Stimulated activated CD4-positive, alpha-beta T cell treated with anti-CD3 and anti-CD28 coated beads, Interleukin-15, amount 100 ng/mL, for 1 hour (primary cell): ENCODE measurements at places on chromosomes 7 and 10.

GRCh38 chr10:81875467-81876252, 666 bp downstream of the NRG3 start:
- DNase-seq = no peak

DNA sequence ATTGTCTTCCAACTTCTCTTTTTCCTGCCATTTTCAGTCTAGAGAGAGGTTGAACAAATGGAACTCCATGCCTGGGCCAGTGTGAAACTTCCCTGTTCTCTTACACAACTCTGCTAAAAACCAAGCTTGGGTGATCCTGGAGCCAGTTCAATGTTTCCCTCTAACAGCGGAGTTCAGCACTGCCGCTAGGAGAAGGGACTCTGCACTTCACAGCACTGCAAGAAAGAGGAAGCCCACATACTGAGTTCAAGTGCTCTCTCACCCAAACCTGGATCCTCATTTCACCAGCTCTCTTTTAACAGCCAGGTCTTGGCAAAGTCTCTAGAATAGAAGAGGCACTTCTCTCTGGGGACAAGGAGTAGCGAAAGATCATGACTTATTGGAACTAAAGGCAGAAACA, 18.8 kb downstream of the FOXI2 start:
- no peak for DNase-seq

GRCh38 chr10:70145166-70145665, 1.3 kb downstream of the TYSND1 start:
- DNase-seq = peak; percentile 13

GRCh38 chr7:7923818-7924217, 44.8 kb upstream of the GLCCI1 start:
- no peak for DNase-seq

DNA sequence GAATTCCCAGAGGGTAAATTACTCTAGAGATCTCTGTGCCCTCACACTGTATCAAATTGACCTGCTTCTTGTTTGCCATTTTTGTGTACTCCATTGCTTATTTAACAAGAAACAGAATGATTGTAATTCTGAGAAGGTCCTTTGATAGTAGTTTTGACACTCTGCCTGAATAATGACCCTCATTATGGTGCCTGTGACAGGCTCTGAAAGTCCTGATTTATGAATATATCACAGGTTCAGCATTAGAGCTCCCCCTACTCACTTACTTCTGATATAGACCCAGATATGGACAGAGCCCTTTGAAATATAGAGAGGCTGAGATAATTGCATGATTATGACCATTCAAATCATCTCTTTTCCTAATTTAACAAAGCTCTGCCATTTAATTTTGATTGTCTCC, 465.2 kb downstream of the MDFIC start:
- DNase-seq = no peak

GRCh38 chr7:108014747-108015682, 12.1 kb upstream of the LAMB1 start:
- DNase-seq = no peak

DNA sequence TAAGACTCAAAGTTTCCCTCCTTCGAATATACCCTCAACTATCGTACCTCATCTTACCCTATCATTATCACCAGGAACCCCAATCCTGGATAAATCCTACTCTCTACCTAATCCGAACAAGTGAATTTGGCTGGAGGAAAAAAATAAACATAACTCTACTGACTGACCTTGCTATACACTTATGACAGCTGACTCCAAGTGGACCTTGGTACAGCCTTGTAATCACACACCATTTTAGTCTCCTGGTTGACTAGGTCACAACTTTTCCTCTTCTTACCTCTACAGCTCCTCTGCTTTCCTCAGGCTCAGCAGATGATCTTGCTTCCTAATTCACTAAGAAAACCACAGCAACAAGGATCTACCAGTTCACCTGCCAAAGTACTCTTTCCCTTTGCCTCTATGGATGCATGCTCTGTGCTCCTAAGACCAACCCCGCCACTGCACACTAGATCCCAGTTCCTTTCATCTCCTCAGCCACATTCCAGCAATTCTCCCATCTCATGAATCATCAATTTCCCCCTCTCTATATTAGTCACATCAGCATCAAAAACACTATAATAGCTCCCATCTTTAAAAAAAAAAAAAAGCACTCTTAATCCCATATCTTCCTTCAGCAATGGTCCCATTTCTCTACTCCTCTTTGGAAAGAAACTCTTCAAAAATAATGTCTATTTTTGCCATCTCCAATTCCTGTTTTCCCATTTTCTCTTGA, 35.5 kb downstream of the COA1 start:
- DNase-seq = no peak

DNA sequence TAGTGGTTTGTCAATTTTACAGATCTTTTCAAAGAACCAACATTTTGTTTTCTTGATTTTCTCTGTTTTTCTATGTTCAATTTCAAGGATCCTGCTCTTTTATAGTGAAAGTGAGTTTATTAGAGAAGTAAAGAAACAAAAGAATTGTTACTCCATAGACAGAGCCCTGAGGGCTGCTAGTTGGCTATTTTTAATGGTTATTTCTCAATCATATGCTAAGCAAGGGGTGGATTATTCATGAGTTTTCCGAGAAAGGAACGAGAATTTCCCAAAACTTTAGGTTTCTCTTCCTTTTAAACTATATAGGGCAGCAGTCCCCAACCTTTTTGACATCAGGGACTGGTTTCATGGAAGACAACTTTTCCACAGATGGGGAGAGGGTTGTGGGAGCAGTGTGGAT, 165.0 kb downstream of the CCSER2 start:
- no peak for DNase-seq

DNA sequence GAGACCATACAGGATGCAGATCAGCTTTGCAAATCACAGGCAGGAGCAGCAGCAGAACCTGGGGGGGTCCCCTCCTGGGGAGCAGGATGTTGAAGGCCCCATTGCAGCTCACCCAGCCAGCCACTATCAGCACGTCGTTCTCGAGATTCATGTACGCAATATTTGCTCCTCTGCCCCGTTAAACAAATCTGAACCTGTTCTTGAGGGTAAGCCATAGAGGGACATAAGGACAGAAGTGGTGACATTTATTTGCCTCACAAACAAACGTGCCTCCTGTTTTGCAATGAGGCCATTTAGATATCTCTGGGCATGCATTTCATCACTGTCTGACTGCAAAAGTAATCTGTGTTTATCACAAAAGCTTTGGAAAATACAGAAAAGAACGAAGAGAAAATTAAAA, 87.3 kb upstream of the BAIAP2L1 start:
- no peak for DNase-seq

DNA sequence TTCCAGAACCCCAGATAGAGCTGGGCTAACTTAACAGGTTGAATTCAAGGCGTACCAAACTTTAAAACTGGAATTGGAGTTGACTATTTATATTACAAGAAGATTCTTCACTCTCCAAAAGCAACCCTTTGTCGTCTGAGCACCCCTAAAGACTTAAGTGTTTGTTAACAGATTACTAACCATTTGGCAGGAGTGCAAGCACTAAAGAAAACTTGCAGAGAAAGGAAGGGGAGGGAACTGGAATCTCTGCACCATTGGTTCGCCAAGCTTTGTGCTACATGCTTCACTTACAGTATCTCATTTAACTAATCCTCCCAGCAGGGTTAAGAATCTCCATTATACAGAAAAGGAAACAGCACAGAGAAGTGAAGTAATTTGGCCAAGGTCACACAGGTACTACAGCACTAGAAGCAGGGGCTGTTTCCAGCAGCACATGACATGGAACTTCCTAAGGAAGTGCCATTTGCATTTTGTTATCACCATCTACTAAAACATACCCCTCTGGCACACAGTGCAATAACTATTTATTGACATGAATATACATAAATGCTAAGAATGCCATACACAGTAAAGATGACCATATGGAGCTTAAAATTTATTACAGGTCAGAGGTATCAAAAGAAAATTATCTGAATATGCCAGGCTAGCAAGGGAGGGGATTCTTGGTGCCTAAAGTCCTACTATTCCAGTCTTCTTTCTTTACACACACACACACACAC, 201.2 kb downstream of the KCNMA1 start:
- no peak for DNase-seq

GRCh38 chr7:66075590-66076461, at the start of gene ASL:
Gene ASL, plus strand, starts transcription at chr7:66075819. Its CDS starts 263 bp downstream, at chr7:66076082.
- DNase-seq = peak; percentile 83

GRCh38 chr7:123494193-123494796, 40.1 kb downstream of the IQUB start:
- DNase-seq = no peak

- DNase-seq = no peak
Observed at GRCh38 chr10:95793401-95794045, 37.6 kb downstream of the ENTPD1 start.

DNA sequence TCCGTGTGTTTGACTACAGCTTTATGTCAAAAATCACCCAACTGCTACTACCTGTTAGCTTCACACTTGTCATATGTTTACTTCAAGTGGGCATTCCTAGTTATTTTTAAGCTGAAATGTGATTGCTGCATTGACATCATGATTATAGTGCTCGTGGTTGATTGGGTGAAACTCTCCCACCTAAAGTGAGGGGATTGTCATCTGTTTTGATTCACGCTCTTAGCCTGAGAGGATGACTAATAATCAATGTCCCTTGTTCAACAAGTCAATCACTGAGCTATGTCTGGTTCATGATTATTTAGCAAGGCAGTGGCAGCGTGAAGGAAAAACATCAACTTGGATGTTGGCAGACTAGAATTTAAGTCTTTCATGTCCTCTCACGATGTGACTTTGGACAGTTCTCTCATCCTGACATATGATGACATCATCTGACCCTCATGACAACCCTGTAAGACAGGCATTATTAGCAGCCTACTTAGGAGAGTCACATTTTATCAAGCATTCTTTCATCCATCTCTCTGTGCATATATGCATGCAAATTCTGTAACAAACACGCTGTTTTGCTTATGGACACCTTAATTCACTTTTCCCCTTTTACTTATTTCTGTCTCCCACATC, 352.6 kb upstream of the ZMIZ1 start:
- no peak for DNase-seq
